Activated CD8-positive, alpha-beta memory T cell treated with anti-CD3 and anti-CD28 coated beads, Interleukin-2, amount 10 ng/mL, durations not matched to agents 7 days and 5 days (primary cell): ENCODE measurements at places on chromosomes 1 and 21. TPM values are rescaled to one million over a fixed set of nuclear protein-coding genes. Genes with fewer than 3 reads are reported as not detected.

The RPE65 gene
- not detected for total RNA-seq

The OXCT2 gene
- total RNA-seq, result 0.82 TPM

DNA sequence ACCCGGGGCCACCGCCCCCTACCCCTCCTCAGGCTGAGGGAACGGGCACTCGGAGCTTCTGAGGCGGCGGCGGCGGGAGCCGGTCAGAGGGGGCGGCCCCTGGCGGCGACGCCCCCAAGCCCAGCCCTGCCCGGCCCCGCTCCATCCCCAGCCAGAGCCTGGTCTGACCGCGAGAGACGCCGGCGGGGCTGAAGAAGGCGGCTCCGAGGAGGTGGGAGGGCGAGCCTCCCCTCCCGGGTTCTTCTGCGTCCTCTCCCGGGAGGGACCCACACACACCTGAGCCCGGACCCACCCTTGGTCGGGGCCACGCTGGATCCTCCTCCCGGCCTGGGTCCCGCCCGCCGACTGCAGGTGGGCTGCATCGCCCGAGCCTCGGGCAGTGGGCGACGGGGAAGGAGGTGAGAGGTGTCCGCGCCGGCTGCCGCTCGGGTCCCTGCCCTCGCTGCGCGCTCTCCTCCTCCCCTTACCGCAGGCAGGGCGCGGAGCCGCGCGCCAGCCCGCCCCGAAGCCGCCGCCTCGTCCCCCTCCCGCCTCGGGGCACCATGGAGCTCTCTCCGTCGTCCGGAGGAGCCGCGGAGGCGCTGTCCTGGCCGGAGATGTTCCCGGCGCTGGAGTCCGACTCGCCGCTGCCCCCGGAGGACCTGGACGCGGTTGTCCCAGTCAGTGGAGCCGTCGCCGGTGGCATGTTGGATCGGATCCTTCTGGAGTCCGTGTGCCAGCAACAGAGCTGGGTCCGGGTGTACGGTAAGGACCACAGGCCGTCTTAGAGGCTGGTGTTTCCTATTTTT lies at the start of gene RASAL2:
TSS of gene RASAL2 (plus strand) at position 154 of the 788 bp plus-strand sequence. CDS start at position 543, 389 bp downstream.
- no peak for DNase-seq

The CD52 gene
- 951 TPM for total RNA-seq

DNA sequence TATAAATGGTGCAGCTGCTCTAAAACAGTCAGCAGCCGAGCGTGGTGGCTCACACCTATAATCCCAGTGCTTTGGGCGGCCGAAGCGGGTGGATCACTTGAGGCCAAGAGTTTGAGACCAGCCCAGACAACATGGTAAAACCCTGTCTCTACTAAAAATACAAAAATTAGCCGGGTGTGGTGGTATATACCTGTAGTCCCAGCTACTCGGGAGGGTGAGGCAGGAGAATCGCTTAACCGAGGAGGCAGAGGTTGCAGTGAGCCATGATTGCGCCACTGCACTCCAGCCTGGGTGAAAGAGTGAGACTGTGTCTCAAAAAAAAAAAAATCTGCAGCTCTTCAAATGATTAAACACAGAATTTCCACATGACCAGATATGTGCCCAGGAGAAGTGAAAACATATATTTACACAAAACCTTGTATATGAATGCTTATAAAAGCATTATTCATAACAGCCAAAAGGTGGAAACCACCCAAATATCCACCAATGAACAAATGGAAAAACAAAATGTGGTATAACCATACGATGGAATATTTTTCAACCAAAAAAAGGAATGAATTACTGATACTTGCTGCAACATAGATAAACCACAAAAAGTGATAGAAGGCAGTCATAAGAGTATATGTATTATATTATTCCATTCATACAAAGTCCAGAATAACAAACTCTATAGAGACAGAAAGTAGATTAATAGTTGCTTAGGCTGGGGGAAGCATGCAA lies 14.1 kb downstream of the EPS15 start:
- no peak for DNase-seq

- DNase-seq, result no peak
These were observed 9.2 kb downstream of the PRKAA2 start for GRCh38 chr1:56654126-56654923.

The CELA2B gene
- not detected for total RNA-seq

The CRYAA gene
- not detected for total RNA-seq

The CA6 gene
- total RNA-seq, result 10.1 TPM

DNA sequence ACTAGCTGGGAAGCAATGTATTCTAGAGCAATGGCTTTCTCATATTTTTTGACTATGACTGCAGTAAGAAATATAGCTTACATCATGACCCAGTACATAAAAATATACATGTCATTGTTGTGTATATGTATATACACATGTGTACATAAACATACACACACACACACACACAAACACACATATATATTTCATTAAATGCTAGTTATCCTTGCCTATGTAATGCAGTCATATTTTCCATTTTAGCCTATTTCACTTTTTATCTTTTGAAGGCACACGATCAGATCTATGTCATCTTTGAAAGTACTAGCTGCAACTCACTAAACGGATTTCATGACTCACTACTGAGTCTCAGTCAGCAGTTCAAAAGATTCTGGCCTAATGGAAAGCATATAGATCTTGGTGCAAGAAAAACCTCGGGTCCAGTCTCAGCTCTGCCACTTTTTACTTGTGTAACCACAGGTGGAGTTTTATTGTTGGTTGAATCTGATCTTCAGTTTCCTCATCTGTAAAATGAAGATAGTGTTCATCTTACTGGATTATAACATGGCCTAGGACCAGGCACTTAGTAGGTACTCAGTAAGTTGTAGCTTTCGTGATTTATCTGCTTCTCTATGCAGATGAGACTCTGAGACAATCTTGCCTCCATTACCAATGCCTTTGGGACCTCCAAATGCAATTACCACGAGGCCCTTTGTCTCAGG lies 325.6 kb downstream of the RRAGC start:
- DNase-seq, result no peak

DNA sequence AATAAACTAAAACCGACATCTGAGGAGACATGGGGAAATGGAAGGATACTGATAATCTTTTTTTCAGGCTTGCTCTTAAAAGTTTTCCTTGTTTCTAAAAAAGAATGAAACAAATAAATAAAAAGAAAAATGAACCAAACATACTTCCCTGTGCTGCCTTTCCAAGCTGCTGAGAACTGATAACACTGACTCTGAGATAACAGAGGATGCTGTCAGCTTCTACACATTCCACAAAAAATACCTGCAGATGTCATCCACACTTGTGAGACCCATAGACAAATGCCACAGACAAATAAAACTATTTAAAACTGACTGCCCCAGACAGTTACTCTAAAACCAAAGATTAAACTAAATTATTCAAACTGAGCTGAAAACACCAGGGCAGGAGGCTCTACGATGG lies 12.0 kb upstream of the OR6K3 start:
- no peak for DNase-seq

The FCN3 gene
- total RNA-seq, result not detected

The CLCA2 gene
- total RNA-seq, result not detected

DNA sequence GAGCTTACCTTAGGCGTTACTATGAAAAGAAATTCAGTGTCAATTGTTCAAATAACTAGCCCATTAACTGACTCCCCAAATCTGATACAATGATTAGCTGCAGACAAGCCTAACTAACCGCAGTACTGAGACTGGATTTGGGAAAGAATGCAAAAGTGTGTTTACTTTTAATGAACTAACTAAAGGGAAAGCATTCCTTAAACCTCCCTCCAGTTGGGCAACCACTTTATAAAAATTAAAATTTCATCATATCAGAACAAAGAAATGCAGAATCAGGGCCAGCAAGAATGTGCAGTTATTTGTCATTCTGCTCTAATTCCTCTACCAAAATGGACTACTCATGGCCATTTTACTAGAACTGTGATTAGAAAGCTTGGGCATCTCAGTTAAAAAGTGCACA lies 11.7 kb upstream of the NR5A2 start:
- no peak for DNase-seq

- DNase-seq, result no peak
These were observed 18.2 kb downstream of the KIF1B start for GRCh38 chr1:10228528-10228927.

DNA sequence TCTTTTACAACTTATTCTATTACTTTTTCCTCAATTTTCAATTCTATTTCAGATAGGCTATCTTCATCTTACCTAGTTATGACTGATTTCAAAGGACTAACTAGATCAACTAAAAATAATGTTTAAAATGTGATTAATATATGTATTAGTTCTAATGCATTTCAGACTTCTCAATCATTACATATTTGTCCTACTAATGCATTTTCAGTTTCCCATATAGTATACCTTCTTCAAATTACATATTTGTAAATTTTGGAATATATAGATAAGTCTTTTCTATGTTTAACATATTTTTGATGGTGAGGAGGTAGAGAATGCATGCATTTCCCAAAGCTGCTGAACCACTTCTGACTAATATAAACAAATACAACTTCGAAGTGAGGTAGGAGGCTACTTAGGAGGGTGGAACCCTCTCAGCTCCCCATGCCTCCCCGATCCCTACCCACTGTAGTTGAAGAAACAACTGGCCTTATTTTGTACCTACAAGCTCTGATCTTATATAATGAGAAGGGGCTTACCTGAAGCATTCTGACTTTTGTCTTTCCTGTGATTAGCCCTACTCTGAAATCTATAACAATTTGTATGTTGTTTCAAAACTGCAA lies 1.7 kb downstream of the TRMT1L start:
- no peak for DNase-seq

- no peak for DNase-seq
These were observed 6.1 kb downstream of the STRIP1 start for GRCh38 chr1:110040548-110040947.

- DNase-seq, result no peak
These were observed 277.5 kb upstream of the C1orf174 start for GRCh38 chr1:4177425-4178150.

DNA sequence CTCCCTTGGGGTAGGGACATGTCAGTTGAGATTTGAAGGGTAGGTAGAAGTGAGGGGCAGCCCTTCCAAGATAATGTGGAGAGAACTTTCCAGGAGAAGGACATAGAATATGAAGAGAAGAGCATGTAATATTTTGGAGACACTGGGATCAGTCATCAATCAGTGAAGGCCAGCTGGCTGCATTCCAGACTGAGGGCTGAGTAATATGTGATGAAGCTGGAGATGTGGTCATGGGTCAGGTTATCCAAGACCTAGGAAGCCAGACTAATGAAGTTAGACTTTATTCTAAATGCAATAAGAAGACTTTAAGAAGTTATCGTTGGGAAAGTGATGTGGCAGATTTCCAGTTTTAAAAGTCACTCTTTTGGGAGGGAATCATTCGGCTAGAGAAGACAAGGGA lies 262.0 kb downstream of the HMCN1 start:
- no peak for DNase-seq

DNA sequence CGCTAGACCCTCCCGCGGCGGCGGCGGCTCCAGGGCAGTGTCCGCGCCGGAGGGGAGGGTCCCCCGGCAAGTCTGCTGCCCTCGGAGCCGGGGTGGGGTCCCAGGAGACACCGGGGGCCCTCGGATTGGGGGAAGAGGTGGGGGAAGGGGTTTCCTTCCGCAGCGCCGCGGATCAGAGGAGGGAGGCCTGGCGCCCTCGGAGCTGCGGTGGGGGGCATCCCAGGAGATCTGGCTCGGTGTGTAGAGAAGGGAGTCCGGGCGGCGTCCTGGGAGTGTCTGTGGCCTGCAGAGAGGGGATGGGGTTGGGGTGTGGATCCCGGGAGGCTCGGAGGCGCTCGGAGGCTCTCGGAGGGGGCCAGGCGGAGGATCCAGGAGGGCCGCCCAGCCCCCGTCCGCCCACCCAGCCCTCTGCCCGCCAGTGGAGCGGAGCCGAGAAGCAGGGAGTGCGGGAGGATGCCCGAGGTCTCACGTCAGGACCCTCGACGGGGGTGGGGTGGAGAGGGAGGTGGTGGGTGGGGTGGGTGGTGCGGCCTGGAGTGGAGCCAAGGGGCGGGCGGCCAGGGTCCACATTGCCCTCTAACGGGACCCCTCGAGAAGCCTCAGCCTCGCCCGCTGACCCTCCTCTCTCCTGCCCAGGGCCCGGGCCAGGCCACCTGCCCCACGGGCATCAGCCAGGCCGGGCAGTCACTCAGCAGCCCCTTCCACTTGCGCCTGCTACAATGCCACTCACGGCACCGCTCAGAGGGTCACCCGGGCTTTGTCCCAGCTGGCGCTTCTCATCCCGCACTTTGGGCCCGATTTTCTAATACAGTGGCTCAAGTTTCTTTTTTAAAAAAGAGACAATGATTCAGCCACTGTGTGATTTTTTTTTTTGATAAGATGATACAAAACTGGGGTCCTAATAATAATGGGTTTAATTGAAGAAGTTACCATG lies 60.2 kb upstream of the ARHGEF16 start:
- no peak for DNase-seq
